ENCODE measurements at places on chromosomes 7 and 10.

GRCh38 chr10:12832096-12832495 is 169.4 kb downstream of the CCDC3 start:
- no peak for DNase-seq

DNA sequence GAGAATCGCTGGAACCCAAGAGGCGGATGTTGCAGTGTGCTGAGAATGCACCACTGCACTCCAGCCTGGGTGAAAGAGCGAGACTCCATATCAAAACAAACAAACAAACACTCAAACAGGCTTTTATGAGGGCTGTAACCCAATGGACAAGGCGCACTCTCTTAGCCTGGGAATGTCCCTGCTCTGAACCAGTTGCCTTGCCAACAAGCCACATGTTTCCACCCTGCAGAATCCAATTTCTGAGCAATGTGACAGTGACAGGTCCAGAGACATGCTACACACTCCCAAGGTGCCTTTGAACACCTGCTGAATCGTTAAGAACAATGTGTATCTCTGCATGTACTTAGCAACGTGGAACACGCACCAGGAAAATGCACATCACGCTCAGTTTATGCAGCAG is 186.8 kb upstream of the AUTS2 start:
- DNase-seq = no peak

GRCh38 chr10:36141856-36142560 is 499.9 kb upstream of the FZD8 start:
- DNase-seq = no peak

DNA sequence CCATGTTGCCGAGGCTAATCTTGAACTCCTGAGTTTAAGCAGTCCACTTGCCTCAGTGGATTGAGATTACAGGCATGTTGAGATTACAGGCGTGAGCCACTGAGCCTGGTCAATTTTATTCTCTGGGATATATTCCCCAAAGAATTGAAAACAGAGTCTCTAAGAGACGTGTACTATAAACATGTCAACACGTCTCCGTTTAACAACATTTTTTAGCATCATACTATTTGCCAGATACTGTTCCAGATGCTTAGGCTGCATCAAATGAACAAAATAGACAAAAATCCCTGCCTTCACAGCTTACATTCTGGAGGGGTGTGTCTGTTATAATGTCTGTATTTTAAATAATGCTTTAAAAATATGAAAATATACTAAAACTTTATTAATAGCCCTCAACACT is 54.1 kb upstream of the PRKG1 start:
- no peak for DNase-seq

- no peak for DNase-seq
Observed at GRCh38 chr7:34075523-34076370, 170.4 kb downstream of the BMPER start.

- DNase-seq = no peak
Observed at GRCh38 chr10:8705415-8705814, 650.9 kb downstream of the GATA3 start.

DNA sequence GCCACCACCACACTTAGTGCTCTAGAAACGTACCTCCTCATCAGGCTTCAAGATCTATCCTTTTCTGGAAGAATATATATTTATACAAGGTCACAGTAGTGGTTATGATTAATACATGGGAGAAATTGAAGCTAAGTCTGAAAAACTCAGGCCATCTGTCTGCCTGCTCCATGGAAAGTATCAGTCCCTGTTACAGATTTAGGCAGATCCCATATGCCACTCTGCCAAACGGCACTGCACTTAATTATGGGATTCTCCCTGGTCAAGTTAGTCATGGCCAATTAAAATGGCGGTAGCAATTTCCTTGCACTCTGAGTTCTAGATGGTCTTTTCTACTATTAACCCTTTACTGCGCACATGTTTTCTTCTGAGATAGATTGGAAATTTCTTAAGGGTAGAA is 740.0 kb downstream of the SUGCT start:
- no peak for DNase-seq

GRCh38 chr7:21526007-21526406 is 16.8 kb upstream of the DNAH11 start:
- DNase-seq = no peak

DNA sequence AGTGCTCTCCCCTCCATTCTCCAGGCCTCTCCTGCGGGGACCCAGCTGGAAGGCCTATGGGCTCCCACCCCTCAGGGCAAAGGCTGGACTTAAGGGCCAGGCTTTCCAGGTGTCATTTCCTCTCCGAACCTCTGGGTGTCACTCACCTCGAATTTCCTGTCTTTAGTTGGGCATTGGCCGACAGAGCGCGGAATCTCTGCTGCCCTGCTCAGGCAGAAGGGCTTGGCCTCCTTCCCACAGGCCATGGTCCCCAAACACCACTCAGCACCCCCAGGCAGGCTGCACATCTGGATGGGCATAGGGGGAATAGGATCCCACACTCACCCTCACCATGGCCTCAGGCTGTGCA is 212.9 kb downstream of the CCSER2 start:
- no peak for DNase-seq

DNA sequence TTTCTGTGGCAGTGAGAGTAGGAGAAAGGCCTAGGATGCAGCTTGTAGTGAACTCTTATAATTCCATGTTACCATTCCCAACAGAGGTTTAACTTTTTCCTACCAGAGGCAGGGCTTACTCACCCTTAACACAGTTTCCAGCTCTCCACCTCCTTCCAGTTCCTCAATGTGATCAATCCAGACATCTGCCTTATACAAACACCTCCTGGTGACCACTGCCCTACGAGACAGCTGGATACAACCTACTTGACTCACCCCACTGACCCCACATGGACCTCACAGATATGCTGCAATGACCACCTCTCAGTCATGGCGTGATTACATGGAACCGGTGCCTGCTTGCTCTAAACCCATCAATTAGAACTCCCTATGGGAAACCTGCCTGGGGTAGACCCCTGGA is 326.5 kb downstream of the TNS3 start:
- DNase-seq = no peak

GRCh38 chr10:13268310-13268709 is 31.6 kb downstream of the PHYH start:
- DNase-seq = no peak

DNA sequence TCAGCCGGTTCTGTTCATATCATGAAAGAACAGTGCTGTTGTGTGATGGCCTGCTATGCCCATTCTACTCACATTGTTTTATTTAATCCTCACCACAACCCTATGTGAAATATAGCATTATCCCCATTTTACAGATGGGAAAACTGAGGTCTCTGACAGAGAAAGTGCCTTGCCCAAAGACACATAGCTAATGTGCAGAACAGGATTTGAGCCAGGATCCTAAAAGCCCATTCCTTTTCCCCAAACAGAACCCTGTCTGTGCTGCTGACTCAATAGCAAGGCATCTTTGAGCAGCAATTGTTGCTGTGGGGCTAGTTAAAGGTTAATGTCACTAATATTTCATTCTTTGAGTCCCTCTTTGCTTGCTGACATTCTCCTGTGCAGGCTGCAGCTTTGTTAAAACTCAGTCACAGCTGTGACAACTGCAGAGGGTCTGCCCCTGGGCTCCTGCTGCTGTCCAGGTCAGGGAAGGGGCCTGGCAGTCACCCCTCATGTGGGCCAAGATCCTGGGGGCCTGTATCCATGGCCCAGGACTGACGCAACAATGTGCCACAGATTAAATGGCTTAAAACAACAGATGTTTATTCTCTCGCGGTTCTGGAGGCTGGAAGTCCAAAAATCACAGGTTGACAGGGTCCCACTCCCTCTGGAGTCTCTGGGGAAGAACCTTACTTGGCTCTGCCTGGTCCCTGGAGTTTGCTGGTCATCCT is 40.4 kb downstream of the AFAP1L2 start:
- no peak for DNase-seq

GRCh38 chr7:41315764-41316163 is 387.1 kb downstream of the INHBA start:
- DNase-seq = no peak

GRCh38 chr7:141339603-141340002 is 211.6 kb upstream of the AGK start:
- no peak for DNase-seq

GRCh38 chr10:127563718-127564553 is 14.8 kb downstream of the NPS start:
- no peak for DNase-seq

GRCh38 chr7:23293500-23294073 is 5.6 kb upstream of the MALSU1 start:
- no peak for DNase-seq

DNA sequence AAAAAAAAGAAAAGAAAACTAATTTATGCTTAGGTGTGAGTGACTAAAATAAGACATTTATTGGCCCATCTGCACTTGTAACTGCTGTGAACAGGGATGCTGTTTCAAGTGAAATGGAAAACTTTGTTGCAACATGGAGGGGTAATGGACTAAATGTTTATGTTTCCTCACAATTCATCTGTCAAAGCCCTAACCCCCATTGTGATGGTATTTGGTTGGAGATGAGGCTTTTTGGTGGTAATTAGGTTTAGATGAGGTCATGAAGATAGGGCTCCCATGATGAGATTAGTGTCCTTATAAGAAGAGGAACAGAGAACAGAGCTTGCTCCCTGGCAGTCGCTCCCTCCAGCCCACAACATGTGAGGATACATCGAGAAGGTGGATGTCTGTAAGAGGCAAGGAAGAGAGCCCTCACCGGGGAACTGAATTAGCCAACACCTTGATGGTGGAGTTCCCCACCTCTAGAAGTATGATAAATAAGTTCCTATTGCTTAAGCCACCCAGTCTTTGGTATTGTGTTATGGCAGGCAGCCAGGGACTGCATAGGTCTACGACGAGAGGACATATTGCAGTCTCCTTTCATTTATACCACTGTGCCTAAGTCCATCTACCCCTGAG is 28.6 kb upstream of the VCL start:
- no peak for DNase-seq

DNA sequence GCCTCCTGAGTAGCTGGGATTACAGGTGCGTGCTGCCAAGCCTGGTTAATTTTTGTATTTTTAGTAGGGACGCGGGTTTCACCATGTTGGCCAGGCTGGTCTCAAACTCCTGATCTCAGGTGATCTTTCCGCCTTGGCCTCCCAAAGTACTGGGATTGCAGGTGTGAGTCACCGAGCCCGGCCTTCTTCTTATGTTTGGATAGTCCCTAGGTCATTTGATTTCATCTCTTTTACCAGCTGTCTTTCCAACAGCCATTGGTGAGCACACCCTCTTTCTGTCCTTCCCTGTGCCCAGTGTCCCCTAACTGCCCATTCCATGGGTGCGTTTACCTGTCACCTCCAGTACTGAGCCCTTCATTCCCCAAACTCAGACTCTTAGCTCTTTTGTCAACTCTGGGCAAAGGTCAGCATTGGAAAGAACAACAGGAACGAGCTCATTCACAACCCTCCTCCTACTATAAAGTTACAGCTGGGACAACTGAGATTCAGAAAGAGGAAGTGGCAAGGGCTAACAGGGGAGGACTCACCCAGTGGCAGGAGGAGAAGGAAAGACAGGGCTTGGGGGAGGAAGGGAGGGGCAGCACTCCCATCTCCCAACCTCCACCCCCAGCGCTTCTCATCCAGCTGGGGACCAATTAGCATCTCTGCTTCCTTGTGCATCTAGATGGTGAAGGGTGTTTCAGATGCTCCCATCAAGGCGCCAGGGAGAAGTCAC is 5.6 kb downstream of the SSC4D start:
- no peak for DNase-seq

DNA sequence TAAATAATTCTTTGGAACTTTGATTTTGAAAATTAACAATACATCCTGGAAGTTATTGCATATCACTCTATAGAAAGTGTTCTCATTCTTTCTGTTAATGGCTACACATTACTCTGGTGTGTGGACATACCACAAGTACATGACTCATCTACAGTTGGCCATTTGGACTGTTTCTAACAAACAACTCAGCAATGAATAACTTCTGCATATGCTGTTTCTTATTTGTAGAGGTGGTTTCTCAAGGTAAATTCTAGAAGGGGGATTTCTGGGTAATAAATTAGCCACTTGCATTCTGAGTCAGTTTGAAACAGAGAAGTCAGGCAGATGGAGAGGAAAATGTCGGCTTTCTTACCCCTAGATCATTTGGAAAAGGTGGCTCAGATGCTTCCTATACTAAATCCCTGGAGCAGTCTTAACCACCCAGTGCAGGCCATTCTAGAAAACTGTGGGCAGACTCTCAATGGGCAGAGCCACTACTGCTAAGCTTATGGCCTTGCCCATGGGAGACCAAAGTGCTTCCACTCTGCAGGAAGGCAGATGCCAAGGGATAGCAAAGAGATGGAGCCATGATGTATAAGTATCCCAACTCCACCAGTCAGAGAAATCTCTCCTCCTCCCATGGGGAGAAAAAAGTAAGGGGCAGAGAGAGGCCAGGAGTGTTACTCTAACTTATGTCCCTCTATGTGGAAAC is 194.0 kb upstream of the PLPP4 start:
- no peak for DNase-seq

GRCh38 chr7:2376351-2377154 is 21.9 kb downstream of the EIF3B start:
- DNase-seq = no peak

DNA sequence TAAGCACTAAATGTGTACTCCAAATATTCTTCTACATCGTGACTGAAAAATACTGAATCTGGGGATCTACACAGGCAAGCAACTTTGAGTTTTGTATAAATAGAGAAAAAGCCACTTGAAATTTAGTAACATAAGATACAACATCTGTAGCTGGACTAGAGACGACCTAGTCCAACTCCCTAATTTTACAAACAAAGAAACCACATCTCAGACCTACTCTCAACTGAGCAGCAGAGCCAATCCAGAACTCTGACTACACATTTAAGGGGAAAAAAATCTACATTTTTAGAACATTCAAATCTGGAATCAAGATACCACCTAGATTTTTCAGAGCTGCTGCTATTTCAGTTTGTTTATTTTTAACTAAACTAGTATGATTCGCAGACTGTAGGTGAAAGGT is 88.9 kb downstream of the CABCOCO1 start:
- no peak for DNase-seq

- no peak for DNase-seq
Observed at GRCh38 chr10:75857269-75857846, 425.9 kb downstream of the LRMDA start.

DNA sequence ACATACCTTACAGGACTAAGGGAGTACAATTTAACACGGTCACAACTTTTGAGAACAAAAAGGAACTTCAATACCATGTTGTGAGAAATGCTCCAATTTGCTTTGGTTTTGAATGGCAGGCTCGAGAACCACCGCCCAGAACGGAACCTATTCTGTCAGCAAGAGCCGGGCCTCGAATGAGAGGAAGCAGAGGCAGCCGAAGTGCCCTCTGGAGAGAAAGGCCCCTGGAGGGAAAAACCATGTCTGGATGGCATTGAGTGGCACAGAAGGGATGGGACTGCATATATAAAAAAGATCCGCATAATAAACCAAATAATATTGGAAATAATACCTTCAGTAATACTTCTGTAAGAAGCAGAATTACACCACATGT is 85.6 kb downstream of the CHST15 start:
- DNase-seq = no peak

DNA sequence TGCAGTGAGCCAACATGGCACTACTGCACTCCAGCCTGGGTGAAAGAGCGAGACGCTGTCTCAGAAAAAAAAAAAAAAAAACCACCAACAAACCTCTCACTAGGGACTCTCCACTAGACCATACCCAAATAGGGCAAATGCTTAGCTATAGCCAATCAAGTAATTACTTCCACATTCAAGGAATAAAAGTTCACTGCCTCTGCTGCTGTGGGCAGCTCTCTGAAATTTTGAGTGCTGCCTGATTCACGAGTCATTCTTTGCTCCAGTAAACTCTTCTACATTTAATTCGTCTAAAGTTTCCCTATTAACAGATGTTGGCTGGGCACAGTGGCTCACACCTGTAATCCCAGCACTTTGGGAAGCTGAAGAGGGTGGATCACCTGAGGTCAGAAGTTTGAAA is 4.7 kb upstream of the NRBF2 start:
- DNase-seq = no peak

GRCh38 chr7:151289891-151290290 is 41.4 kb upstream of the SMARCD3 start:
- no peak for DNase-seq

Measured in HS-27A (cell line).